SJSA1 (cell line): ENCODE measurements at places on chromosomes 1 and 21.
A peak's percentile ranks its signal among the peaks of the same experiment; 100 is the strongest.

- H3K27ac ChIP-seq = no peak overlapping the region
- no peak overlapping the region for H3K4me3 ChIP-seq
- no peak for DNase-seq
- H3K4me1 ChIP-seq = no peaks in the 10 kb centered on the region
- H3K36me3 ChIP-seq = peaks cover 97% of the 10 kb centered on the region
- H3K27me3 ChIP-seq = no peaks in the 10 kb centered on the region
Observed at GRCh38 chr1:156528875-156529425, 28.4 kb upstream of the MEF2D start.

- peaks cover 11% of the 10 kb centered on the region for H3K36me3 ChIP-seq
- H3K27ac ChIP-seq = no peak overlapping the region
- H3K4me3 ChIP-seq = no peak overlapping the region
- H3K4me1 ChIP-seq = peaks cover 70% of the 10 kb centered on the region
- no peak for DNase-seq
Observed at GRCh38 chr21:44930543-44930981, 9.3 kb upstream of the SLX9 start.

- no peaks in the 10 kb centered on the region; the same call in 1 of the 2 replicates for H3K27me3 ChIP-seq
- H3K27ac ChIP-seq = no peak overlapping the region
- H3K4me1 ChIP-seq = peaks cover 15% of the 10 kb centered on the region
- DNase-seq = no peak
Observed at GRCh38 chr1:171666114-171666769, 13.8 kb upstream of the MYOC start.

DNA sequence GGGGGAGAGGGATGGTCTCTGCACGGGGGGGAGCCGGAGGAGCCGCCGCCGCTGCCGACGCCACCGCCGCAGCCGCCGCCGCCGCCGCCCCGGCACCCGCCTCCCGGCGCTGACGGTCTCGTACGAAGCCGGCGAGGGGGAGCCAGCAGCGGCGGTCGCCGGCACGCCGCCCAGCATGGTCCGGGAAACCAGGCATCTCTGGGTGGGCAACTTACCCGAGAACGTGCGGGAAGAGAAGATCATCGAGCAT is 311 bp downstream of the SPEN start:
- H3K4me1 ChIP-seq = peaks cover 31% of the 10 kb centered on the region
- H3K36me3 ChIP-seq = peaks cover 10% of the 10 kb centered on the region
- H3K27me3 ChIP-seq = no peaks in the 10 kb centered on the region
- H3K27ac ChIP-seq = peak overlapping the region; percentile 78
- H3K4me3 ChIP-seq = peak overlapping the region; percentile 99

- no peaks in the 10 kb centered on the region for H3K36me3 ChIP-seq
- no peak for DNase-seq
- no peaks in the 10 kb centered on the region for H3K4me1 ChIP-seq
- H3K27me3 ChIP-seq = no peaks in the 10 kb centered on the region
- H3K4me3 ChIP-seq = no peak overlapping the region
- no peak overlapping the region for H3K27ac ChIP-seq
Observed at GRCh38 chr1:226628612-226629155, 80.1 kb downstream of the STUM start.

DNA sequence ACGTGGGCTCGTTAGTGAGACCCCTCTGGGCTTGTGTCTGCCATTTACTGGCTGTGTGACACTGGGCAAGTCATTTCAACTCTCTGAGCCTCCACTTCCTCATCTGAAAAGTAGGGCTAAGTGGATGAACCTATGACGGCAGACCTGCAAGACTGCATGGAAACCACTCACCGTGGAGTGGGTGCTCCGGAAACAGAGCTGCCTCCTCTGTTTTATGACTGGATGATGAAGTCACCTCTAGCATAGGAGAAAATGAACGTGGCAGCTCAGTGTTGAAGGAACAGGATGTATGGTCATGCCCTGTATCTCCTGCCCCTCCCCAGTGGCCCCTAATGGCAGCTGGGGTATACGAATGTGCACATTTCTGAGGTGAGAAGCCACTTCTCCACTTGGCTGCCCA is 40.5 kb downstream of the STPG1 start:
- H3K27me3 ChIP-seq = no peaks in the 10 kb centered on the region
- H3K27ac ChIP-seq = no peak overlapping the region
- DNase-seq = no peak
- H3K4me1 ChIP-seq = no peaks in the 10 kb centered on the region

DNA sequence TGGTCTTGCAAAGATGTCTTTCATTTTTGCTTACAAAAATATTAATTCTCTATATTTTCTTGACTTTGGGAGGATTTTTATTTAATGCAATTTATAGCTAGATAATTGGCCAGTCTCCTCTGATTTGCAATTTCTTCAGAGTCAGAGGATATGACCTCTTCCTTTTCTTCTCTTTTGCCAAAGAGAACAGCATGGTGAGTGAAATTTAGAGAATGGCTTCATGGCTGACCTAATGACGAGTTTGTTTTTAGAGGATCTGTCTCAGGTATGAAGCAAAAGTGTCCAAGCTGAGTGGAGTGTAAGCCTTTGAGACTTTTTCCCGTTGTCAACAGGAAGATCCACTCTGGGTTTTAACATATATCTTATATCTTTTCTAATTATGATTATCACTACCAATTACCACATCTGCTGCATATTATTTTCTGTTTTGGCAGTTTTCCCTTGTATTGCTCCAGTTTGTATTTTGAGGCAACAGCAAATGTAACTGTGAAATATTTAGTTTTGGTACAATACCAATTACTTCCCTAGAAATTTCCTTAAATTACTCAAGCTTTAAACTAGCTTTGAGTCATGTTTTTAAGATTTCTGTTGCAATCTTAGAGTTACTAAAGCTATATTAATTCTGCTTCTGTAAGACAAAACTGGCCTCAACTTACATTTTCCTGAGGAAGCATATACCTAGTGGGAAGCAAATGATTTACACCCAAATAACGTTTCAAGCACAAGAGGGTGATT is 332.8 kb upstream of the ZRANB2 start:
- H3K4me3 ChIP-seq = no peak overlapping the region
- no peaks in the 10 kb centered on the region for H3K4me1 ChIP-seq

DNA sequence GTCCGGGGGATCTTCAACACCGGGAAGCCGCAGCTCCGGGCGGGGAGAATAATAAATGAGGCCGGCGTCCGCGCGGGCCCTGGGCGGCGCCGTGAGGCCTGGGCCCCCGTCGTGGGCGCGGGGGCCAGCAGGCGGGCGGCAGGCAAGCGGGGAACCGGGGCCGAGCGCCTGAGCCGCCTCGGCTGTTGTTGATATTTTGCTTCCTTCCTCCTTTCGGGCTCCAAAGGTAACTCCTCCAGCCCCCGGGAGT is at the start of gene MEF2D:
Gene MEF2D (minus strand): TSS at position 233 of the 250 bp plus-strand sequence. CDS start 17,483 bp downstream, outside the sequence.
- no peaks in the 10 kb centered on the region for H3K27me3 ChIP-seq
- peaks cover 6% of the 10 kb centered on the region for H3K36me3 ChIP-seq
- no peak for DNase-seq

GRCh38 chr1:166906647-166907046 is 30.6 kb upstream of the TADA1 start:
- H3K36me3 ChIP-seq = no peaks in the 10 kb centered on the region
- H3K27me3 ChIP-seq = no peaks in the 10 kb centered on the region
- peak; percentile 51 for DNase-seq
- H3K27ac ChIP-seq = peak overlapping the region; percentile 92
- H3K4me1 ChIP-seq = peaks cover 59% of the 10 kb centered on the region

- no peaks in the 10 kb centered on the region for H3K36me3 ChIP-seq
- H3K27me3 ChIP-seq = no peaks in the 10 kb centered on the region
- no peak overlapping the region for H3K27ac ChIP-seq
- H3K4me3 ChIP-seq = no peak overlapping the region
- H3K4me1 ChIP-seq = peaks cover 30% of the 10 kb centered on the region
Observed at GRCh38 chr1:163085904-163086268, 16.7 kb downstream of the RGS4 start.

- H3K4me1 ChIP-seq = peaks cover 34% of the 10 kb centered on the region
- H3K36me3 ChIP-seq = no peaks in the 10 kb centered on the region
- peak; percentile 55 for DNase-seq
- no peak overlapping the region for H3K4me3 ChIP-seq
- H3K27ac ChIP-seq = no peak overlapping the region
Observed at GRCh38 chr21:31347435-31348032, 3.5 kb upstream of the TIAM1 start.

GRCh38 chr1:115262886-115263285 is 75.2 kb downstream of the NGF start:
- DNase-seq = no peak
- no peaks in the 10 kb centered on the region for H3K27me3 ChIP-seq
- H3K4me3 ChIP-seq = no peak overlapping the region
- no peak overlapping the region for H3K27ac ChIP-seq
- peaks cover 4% of the 10 kb centered on the region for H3K4me1 ChIP-seq

GRCh38 chr1:96409087-96409486 is 312.5 kb upstream of the PTBP2 start:
- H3K36me3 ChIP-seq = no peaks in the 10 kb centered on the region
- H3K27me3 ChIP-seq = no peaks in the 10 kb centered on the region
- no peak overlapping the region for H3K4me3 ChIP-seq
- no peak for DNase-seq

- peaks cover 26% of the 10 kb centered on the region for H3K27me3 ChIP-seq
- H3K36me3 ChIP-seq = no peaks in the 10 kb centered on the region
- H3K4me1 ChIP-seq = no peaks in the 10 kb centered on the region
- no peak for DNase-seq
Observed at GRCh38 chr1:11898831-11899467, 27.3 kb downstream of the KIAA2013 start.

DNA sequence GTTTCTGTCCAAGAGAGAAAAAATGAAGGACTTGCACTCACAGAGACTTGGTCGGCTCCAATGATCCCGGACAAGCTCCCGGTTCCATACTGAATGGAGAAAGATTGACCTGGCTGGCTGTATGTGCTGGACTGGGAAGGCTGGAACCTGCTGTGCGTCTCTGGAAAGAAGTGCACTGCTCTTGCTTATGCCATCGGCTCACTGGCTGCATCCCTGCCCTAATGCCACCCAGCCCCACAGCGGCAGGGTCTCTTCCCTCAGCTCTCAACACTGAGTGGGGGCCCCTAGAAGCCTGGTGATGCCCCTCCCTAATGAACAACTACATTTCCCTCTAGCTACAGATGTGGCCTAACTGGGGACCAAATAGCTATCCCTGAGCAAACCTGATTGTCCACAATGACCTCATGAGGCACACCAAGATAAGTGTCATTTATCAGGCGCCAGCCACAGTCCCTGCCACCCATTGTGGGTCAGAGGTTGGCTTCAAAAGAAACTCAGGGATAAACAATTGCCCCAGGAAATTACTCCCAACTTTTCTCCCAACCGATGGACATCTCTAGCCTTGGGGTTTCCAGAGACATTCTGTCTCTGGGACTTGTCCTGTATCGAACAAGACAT is 2.6 kb downstream of the CTSE start:
- H3K27me3 ChIP-seq = no peaks in the 10 kb centered on the region; the same call in 1 of the 2 replicates
- no peak overlapping the region for H3K27ac ChIP-seq
- DNase-seq = peak; percentile 15
- H3K36me3 ChIP-seq = no peaks in the 10 kb centered on the region
- no peak overlapping the region for H3K4me3 ChIP-seq

- 0 out of 2 replicates have a peak overlapping the region, but pooled peaks have one; percentile 1 for H3K4me3 ChIP-seq
- peaks cover 35% of the 10 kb centered on the region for H3K4me1 ChIP-seq
- peak; percentile 98 for DNase-seq
Observed at GRCh38 chr1:17259233-17259873, 10.5 kb downstream of the PADI3 start.

DNA sequence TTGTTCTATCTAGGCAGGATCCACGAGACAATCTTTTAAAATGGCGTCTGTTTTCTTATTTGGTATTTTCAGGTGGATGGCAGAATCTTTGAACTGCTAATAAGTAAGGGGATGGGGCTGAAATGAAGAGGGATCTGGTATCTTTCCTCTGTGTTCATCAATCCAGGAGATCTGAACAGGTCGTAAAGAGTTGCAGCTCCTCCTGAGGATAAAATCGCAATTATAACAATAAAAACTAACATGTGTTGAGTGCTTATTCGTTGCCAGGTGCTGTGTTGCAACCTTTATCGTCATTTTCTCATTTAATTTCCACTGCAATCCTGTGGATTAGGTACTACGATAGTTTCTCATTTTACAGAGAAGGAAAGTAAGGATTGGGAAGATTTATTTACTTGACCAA is 134.6 kb upstream of the DPYD start:
- H3K27me3 ChIP-seq = no peaks in the 10 kb centered on the region
- peaks cover 23% of the 10 kb centered on the region for H3K4me1 ChIP-seq
- H3K4me3 ChIP-seq = no peak overlapping the region
- no peaks in the 10 kb centered on the region for H3K36me3 ChIP-seq
- H3K27ac ChIP-seq = no peak overlapping the region

GRCh38 chr1:198113342-198113750 is 43.5 kb upstream of the NEK7 start:
- H3K27ac ChIP-seq = no peak overlapping the region
- H3K4me1 ChIP-seq = no peaks in the 10 kb centered on the region
- no peak for DNase-seq
- no peak overlapping the region for H3K4me3 ChIP-seq

GRCh38 chr1:194813096-194813495 is 1626.7 kb upstream of the B3GALT2 start:
- H3K36me3 ChIP-seq = no peaks in the 10 kb centered on the region
- no peaks in the 10 kb centered on the region for H3K4me1 ChIP-seq
- DNase-seq = no peak
- no peak overlapping the region for H3K4me3 ChIP-seq

DNA sequence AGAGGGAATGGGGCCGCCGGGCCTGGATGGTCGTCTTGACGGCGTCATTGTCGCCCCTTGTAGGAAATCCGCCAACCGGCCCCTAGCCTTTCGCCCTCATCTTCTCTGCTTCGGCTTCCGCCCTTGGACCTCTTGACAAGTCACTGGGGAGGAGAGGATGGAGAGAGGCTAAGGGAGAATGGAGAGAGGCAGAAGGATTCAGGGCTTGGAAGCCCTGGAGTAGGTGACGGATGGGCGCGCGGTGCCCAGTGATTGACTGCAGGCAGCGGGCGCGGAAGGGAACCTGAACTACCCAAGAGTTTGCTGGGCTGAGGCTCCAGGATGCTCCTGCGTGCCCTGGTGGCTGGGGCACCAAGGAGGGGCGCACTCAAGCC is 651 bp downstream of the PDE4B start:
- no peaks in the 10 kb centered on the region for H3K4me1 ChIP-seq
- no peak for DNase-seq
- peaks cover 34% of the 10 kb centered on the region for H3K27me3 ChIP-seq
- H3K36me3 ChIP-seq = no peaks in the 10 kb centered on the region
- no peak overlapping the region for H3K4me3 ChIP-seq
- H3K27ac ChIP-seq = no peak overlapping the region

GRCh38 chr1:92342401-92342800 is 43.5 kb downstream of the RPAP2 start:
- H3K4me1 ChIP-seq = no peaks in the 10 kb centered on the region
- no peaks in the 10 kb centered on the region for H3K27me3 ChIP-seq
- H3K4me3 ChIP-seq = no peak overlapping the region

GRCh38 chr1:8427493-8427892 is 109.6 kb downstream of the SLC45A1 start:
- no peaks in the 10 kb centered on the region for H3K27me3 ChIP-seq
- peaks cover 3% of the 10 kb centered on the region; the same call in 1 of the 2 replicates for H3K36me3 ChIP-seq
- H3K4me3 ChIP-seq = no peak overlapping the region
- H3K27ac ChIP-seq = no peak overlapping the region
